ENCODE measurements at places on chromosomes 2 and 18.

DNA sequence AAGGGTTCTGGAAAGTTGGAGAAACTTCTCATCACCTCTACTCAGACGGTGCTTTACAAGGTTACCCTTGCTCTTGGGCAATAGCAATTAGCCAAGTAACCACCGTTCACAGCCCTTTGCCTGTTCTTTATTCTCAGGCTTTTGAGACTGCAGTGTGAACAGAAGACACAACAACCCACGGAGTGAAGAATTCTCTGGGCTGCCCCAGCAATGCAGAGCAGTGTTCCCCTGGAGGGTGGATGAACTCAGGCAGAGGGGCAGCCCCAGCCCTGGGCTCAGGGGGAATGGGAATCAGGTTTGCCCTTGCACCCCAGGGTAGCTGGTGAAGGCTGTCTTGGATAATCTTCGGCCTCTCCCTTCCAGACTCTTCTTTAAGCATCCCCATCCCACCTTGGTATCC lies 69.1 kb downstream of the MCFD2 start:
- DNase-seq: no peak

- DNase-seq: no peak
Measured at GRCh38 chr18:76328140-76328539, 166.9 kb downstream of the ZNF516 start.

- no peak for DNase-seq
Measured at GRCh38 chr2:72132981-72133720, 14.5 kb downstream of the CYP26B1 start.

GRCh38 chr18:68215931-68216330 lies 499.0 kb downstream of the TMX3 start:
- DNase-seq: no peak

- DNase-seq: no peak
Measured at GRCh38 chr2:149028377-149028776, 10.1 kb upstream of the LYPD6B start.

DNA sequence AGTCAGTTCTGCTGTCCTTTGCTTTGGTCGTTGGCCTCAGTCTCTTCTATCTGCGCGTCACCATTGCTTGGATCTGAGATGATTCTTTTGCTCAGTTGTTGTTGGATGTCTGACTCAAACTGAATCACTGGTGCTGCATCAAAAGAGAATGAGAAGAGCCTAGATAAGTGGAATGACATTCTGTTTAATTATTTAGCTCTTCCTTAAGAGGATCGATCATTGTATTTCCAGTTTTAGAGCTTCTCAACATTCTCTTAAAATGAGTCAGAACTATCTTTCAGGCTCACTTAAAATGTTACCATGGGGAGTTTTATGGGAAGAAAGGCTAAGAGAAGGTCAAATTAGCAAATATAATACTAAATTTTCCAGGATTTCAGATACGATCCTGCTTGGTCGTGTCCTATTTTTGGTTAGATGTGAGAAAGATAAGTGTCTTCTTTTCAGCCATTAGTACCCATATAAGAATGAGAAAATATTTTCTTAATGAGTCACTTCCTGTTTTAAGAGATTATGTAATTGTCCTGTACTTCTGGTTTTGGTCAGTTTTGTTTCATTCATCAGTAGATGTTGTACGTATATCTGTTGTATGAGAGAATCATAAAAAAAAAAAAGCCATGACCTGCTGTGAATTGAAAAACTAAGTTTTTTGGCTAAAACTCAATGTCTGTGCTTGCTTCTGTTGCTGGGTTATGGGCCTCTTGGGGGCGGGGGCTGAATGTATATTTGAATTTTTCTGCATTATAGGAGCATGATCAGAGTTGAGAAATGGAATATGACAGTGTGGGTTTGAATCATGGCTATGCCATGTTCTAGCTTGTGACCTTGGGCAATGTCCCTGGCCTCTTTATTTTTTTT lies 31.6 kb upstream of the CASP10 start:
- DNase-seq: no peak

DNA sequence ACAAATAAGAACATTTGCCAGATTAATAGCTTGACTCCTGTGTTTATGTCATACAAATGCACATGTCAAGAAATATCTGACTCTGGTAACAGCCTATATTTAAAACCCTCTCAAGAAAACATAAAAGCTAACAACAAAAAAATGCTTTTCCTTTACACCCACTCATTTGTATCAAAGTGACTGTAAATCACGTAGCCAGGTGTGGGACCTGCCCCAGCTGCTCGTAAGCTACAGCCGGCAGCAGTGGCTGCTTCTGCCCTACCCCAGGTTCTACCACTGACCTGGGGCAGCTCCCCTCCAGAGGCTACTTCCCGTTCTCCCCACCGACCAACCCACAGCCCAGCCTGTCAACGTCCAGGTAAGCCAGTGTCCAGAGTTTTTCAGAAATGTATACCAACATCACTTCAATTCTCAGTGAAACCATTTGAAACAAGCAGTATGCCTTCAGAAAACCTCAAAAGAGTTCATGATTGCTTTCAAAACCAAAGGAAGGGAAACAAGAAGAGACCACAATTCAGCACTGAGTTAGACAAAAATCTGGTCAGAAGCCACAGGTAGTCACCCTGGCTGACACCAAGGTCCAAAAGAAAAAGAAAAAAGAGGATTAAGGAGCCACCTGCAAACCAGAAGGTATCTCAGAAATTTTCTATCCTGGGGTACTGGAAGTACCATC lies 40.4 kb downstream of the KIDINS220 start:
- no peak for DNase-seq

DNA sequence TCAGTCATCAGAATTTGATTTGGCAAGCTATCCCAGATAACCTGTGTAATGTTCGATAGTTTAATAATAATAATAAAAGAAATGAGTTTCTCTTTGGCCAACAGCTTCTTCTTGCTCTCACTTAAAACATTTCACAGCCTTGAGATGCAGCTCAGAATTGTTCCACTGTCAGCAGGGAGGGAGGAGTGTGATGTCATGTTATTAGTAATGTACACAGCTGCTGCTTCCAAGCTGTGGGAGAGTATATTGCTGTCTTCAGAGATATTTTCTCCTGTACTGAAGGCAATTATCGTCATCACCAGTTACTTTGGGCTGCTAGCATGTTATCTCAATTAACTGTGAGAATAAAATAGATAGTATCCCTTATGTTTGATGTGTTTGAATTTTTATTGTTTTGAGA lies 146.9 kb upstream of the MAP3K20 start:
- DNase-seq: no peak

- DNase-seq: no peak
Measured at GRCh38 chr2:64780041-64780440, 126.3 kb upstream of the SERTAD2 start.

DNA sequence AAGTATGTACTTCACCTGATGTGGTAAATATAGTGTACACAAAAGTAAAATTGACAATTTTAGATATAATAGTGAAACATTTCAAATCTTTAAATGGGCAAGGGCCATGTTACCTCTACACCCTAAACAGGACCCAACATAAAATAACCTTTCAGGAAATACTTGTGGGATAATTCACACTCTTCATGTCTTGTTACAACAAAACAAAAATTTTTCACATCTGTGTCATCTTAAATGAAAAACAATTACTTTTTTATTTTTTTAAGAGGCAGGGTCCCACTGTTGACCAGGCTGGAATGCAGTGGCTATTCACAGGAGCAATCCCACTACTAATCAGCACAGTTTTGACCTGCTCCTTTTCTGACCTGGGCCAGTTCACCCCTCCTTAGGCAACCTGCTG lies 42.1 kb downstream of the SRBD1 start:
- no peak for DNase-seq

DNA sequence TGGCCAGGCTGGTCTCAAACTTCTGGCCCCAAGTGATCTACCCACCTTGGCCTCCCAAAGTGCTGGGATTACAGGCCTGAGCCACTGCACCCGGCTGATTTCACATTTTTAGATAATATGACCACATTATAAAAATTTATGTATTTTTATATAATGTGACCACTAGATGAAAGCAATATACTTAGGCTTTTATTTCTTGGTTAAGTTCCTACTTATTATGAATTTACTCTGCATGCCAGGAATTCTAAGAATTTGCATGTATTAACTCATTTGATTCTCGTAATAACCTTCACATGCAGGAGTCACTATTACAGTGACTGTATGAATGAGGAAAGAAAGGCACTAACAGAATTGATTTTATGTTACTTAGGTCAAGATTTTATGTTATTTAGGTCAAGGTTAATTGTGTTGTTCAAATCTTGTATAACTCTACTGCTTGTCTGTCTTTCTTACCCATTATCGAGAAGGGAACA lies 25.6 kb upstream of the CASP8 start:
- DNase-seq: no peak

GRCh38 chr2:85584857-85585780 lies 888 bp downstream of the VAMP5 start:
- peak; percentile 30 for DNase-seq

DNA sequence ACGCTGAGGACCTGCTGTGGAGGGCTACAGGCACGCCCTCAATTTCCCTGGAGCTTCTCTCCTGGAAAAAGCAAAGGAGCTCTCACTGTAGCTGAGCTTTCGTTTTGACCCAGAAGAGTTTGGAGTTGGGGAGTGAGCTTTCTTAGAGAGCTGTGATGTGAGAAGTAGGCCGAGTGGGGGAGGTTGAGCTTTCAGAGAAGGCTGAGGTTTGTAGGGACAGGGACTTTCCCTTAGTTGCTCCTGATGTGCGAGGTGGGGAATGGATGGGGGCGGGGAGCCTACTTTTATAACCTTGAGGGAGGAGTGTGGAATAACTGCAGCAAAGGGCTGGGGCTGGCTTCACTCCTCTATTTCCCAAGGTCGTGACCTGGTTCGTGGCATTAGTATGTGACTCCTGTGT lies 47.1 kb downstream of the ZNF532 start:
- no peak for DNase-seq

DNA sequence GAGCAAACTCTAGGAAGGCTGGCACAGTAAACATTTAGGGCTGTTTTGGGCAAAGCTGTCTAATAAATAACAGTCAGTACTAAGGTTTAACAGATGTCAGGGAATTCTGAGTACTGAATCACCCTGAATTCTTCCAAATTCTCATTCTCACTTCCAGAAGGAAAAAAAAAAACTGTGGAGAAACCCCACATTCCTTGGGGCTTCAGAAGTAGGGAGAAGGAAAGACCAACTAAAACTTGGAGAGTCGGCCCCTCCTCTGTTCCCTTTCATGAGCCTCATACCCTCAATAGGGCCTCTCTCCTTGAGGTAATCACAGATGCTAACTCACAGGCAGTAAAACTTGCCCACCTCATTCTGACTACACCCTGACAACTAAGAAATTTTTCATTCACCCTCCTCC lies 62.1 kb downstream of the CCDC148 start:
- DNase-seq: no peak

- no peak for DNase-seq
Measured at GRCh38 chr2:101395545-101396315, 8.4 kb upstream of the CREG2 start.

DNA sequence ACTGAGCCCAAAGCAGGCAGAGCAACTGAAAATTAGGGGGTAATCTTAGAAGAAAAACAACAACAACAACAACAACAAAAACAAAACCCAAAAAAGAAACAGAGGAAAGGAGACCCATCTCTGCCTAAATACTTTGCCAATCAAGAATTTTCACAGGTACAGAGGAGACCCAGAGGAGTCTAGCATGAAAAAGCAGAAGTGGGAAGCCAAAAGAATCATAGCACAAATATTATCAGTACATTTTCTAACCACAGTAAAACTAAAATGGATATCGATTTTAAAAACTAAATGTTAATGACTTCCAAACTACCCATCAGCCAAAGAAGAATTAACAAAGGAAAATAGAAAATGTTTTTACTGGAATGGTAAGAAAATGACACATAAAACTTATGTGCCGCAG lies 148.1 kb downstream of the BAZ2B start:
- no peak for DNase-seq

GRCh38 chr2:17857021-17857420 lies 21.4 kb upstream of the KCNS3 start:
- DNase-seq: no peak

- no peak for DNase-seq
Measured at GRCh38 chr2:73985308-73986084, 786 bp downstream of the TET3 start.

DNA sequence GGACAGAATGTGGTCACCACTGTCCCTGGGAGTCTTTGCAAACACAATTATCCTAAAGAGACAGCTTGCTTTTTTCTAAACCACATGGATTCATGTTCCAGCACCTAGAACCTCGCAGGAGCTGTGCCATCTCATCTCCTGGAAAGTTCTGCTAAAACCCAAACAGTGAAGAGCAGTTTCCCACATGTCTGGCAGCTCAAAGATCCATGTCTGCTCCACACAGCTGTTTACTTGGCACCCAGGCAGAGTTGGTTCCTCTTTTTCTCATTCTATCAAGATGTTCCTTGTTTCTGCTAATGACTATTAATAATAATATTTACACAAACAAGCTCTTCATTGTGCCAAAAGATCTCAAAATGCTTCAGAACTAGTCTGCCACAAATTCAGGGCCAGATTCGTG lies 30.1 kb upstream of the PID1 start:
- DNase-seq: no peak

GRCh38 chr2:55703350-55703749 lies 9.7 kb upstream of the PNPT1 start:
- DNase-seq: no peak

DNA sequence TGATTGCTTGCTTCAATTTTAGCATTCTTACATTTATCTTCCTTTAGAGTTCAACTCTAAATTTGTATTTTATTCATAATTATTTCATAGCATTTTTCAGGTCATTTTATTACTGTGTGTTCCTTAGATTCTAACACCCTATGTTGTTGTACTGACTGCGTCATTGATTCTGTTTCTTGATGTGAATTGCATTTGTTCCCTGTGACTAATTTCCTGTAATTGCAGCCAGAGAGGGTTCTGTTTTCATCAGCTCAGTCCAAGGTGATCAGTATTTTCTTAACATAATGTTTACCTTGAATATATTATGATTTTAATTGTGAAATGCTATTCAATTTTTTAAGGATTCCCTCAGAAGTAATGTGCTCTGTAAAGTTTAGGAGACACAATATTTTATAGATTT lies 970.2 kb upstream of the PIK3C3 start:
- DNase-seq: no peak

GRCh38 chr18:43964666-43965065 lies 687.4 kb upstream of the SYT4 start:
- DNase-seq: no peak

DNA sequence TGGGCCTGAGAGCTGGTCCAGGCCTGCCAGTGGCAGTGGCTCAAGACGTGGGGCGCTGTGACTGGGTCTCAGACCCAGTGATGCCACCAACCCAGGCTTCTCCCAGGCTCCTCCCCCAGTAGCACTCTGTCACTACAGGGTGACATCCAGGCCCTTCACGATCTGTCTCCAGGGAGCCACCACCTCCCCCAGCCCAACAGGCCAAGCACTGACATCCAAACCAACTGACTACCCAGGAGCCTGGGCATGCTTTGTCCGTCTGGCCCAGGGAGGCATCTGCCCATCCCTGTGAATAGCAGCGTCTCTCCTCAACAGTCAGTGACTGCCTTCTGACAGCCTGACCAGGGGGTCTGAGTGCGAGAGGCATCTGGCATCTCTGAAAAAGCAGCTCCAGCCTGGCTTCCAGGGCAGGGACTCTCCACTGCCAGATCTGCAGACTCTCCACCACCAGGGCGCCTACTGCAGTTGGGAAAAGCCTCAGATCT lies 13.0 kb downstream of the TEX44 start:
- DNase-seq: no peak

GRCh38 chr18:74084184-74084855 lies 63.3 kb downstream of the FBXO15 start:
- DNase-seq: no peak
